Fibroblast of skin of scalp (primary cell): ENCODE measurements at places on chromosomes 3 and 15.

GRCh38 chr15:74983725-74984231, 11.6 kb upstream of the SCAMP5 start:
- DNase-seq, result no peak

DNA sequence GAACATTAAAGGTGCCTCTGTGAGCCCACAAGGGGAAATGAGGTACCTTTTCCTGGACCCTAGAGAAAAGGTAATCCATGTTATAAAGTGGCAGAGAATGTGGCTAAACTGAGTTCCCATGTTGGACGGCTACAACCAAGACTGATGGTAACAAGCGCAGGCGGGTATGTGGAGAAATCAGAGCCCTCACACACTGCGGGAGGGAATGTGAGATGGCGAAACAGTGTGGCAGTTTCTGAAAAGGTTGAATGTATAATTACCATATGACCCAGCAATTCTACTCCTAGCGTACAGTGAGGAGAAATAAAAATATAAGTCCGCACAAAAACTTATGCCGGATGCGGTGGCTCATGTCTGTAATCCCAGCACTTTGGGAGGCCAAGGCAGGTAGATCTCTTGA, 24.1 kb upstream of the SHISA5 start:
- DNase-seq, result no peak

GRCh38 chr15:90914305-90915080, 11.4 kb downstream of the MAN2A2 start:
- DNase-seq, result no peak

- no peak for DNase-seq
Observed at GRCh38 chr3:197936819-197937384, 13.1 kb upstream of the RPL35A start.

- no peak for DNase-seq
Observed at GRCh38 chr3:169634618-169635236, 28.8 kb downstream of the MECOM start.

DNA sequence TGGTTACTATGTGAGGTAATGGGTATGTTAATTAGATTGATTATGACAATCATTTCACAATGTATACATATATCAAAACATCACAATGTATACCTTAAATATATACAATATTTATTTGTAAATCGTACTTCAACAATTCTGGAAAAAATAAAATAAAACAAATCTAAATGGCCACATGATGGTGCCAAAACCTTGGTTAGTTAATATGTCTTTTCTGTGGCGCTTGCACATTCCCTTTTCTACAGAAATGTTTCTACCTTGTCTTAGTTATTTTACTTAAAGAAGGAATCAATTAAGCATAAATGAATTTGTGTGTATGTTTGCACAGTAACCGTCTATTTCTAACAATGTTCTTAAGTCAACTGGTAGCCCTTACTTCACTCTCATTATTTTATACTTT, 53.4 kb downstream of the OXSM start:
- peak; percentile 10 for DNase-seq

GRCh38 chr15:48449734-48450133, 118.5 kb downstream of the DUT start:
- no peak for DNase-seq

- no peak for DNase-seq
Observed at GRCh38 chr3:22013641-22014040, 262.6 kb upstream of the ZNF385D start.

DNA sequence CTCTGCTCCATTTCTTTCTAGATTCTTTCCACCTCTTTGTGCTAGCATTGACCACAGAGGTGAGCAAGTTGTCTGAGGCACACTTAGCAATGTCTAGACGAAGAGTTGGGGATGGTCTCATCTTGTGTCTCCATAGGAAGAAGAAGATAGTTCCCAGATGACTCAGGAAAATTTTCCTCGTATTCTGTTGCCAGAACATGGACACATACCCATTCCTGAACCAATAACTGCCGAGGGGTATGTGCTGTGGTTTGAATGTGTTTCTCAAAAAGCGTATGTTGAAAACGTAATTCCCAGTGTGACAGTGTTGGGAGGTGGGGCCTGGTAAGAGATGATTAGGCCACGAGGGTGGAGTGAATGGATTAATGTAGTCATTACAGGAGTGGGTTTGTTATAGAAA, 107.5 kb upstream of the GALNT15 start:
- DNase-seq, result peak; percentile 99

DNA sequence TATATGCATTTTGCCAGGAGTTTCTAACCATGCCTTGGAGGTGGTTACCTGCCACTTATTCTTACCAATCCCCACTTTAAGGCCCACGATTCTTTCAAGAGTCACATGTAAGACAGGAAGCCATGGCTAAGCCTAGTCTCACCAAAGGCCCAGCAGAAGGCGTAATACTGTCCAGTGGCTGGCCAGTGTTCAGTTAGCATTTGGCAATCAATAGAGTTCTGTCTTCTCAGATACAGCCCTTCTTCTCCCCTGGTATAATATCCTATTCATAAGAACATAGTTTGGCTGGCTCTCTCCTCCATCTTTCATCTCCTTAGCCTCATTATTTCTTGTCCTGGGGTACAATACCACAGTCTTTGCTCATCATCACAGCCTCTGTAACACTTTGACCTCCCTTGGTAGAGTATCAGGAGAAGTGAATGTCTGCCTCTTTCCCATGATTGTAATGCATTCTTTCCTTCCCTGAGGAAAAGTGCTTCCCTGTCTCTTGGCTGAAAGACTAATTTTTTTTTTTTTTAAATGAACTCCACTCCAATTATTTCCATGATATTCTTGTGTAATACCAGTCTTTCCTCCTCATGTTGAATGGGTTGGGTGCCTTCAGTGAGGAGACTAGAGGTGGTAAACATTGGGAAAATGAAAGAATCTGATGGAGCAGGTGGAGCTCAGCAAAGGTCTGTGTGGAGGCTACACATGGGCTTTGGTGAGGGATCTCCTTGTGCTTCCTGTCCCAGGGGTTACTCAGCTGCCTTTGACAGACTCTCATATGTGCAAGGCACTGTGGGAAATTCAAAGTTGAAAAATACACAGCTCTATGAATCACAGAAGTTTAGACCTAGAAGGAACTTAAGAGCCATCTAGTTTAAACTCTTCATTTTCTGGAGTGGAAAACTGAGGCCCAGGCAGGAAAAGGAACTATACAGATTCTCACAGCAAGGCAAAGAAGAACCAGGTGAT, 218.2 kb downstream of the P3H2 start:
- DNase-seq, result peak; percentile 31

DNA sequence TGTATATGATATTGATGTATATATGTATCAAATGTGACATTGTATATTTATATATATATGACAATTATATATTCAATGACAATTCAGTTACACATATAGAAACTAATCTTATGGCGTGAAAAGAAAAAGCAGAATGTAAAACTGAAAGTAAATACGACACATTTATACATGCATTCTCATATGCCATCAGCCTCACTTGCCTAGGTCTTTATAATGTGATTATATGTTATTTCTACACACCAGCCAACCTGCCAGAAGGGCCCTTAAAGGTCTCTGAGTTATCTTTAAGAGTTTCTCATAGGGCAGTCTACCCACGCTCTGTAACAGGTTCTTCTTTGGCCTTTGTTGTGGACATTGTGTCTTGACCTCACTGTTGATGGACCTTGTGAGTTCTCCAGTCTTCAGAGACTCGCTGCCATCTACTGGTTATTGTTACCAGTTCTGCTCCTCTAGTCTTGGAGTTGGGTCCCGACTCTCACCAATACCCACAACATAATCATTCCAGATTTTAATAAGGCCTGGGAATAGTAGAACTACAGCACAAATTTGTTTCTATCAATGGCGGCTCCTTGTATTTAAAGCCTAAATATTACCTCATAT, 371.5 kb upstream of the GOLIM4 start:
- DNase-seq, result peak; percentile 32

DNA sequence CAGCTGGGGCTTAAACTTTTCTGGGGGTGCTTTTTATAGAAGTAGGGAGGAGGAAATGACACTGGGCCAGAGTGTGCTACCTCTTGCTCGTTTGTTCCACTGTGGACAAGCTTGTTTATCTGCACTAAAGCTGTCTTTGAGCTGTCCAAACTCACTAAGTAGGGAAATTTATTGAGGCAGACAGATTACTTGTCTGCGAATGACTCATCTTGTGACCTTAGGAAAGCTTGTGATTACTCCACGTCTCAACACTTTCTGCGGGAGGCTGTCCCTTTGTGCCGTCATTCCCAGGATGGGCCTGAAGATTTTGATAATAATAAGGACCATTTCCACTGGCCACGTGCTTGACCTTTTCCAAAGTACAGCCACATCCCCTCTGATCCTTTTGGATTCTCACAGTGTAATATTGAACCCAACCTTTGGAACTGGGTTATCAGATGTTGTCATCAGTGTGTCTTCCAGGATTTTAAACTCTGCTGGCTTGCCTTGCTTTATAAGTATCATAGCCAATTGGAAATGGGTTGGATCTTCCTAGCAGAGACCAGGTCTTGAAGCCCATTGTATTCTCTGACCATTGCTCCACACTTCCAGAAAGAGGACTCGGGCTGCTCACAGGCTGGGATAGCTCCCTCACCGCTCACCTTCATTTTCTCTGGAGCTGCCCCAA, 84.7 kb downstream of the AGBL1 start:
- DNase-seq, result no peak

- no peak for DNase-seq
Observed at GRCh38 chr3:4742359-4742758, 236.9 kb upstream of the BHLHE40 start.
